ENCODE measurements at places on chromosomes 6 and 20.

DNA sequence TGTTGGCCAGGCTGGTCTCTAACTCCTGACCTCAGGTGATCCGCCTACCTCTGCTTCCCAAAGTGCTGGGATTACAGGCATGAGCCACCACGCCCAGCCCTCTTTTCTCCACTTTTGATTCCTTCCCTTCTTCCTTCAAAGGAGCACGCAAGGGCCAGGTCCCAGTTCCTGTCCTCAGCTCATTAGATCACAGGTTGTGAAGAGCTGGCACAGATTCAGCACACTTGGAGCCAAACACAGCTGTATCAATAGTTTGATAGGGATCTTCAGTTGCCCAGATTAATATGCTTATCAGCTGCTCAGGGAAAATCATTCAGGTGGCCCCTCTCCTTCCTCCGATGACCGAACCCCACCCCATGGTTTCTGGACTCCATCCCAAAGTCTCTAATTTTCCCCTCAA lies 14.4 kb upstream of the SLC22A23 start:
- no peak for DNase-seq

GRCh38 chr6:52326540-52327364 lies 35.2 kb upstream of the PAQR8 start:
- no peak for DNase-seq

- DNase-seq: peak; percentile 85
Observed at GRCh38 chr20:23086056-23086566, at the start of gene CD93. Gene CD93 (minus strand): TSS chr20:23086324. CDS start chr20:23086192, 132 bp downstream.

DNA sequence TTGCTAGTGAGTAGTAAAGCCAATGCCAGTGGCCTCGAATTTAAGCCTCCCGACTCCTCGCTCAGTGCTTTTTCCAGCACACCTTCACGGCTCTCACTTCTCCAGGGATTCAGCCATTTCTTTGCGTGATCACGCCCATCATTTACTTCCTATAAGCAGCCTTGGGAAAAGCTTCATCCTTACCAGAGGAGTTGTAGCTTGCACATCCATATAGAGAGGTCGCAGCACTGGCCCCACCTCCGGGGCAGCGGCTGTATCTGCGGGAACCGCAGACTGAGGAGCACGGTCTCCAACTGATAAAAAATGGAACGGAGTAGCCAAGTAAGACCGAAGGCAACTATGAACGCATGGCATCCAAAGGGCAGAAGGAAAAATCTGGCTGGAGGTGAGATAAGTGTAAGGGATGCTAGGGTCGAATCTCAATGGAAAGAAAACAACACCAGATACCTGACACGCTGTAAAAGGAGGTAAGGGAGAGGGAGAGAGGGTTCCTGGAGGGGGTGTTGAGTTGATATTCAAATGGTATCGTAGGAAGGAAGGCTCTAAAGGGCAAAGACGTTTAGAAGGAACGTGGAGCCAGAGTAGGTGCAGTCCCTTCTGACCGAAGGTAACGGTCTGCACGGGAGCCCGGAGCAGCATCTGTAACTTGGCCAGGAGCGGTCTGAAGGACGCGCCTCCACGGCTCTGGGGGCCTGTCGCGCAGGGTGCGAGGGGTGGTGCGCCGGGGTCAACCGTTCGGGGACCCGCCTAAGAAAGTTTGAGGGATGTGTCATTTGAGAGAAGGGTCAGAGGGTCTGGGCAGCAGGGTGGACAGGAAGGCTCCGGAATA lies 640 bp downstream of the NFS1 start:
- DNase-seq: no peak

DNA sequence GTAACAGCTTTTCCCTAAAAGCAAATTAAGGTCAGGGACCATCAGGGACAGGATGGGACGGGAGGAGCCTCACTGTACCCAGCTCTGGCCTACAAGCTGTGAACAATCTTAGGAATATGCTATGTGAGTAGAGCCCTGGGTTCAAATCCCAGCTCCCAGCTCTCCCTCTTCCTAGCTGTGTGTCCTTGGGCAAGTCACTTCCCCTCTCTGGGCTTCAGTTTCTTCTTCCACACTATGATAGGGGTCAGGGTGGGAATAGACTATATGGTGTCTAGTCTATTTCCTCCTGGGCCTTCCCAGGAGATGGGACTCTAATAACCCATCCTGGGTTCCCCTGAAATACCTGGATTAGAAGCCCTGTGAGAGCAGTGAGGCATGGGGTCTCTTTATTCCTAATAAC lies 41.6 kb downstream of the CPNE5 start:
- no peak for DNase-seq

GRCh38 chr6:152085451-152085921 lies 278.0 kb downstream of the ESR1 start:
- DNase-seq: no peak

DNA sequence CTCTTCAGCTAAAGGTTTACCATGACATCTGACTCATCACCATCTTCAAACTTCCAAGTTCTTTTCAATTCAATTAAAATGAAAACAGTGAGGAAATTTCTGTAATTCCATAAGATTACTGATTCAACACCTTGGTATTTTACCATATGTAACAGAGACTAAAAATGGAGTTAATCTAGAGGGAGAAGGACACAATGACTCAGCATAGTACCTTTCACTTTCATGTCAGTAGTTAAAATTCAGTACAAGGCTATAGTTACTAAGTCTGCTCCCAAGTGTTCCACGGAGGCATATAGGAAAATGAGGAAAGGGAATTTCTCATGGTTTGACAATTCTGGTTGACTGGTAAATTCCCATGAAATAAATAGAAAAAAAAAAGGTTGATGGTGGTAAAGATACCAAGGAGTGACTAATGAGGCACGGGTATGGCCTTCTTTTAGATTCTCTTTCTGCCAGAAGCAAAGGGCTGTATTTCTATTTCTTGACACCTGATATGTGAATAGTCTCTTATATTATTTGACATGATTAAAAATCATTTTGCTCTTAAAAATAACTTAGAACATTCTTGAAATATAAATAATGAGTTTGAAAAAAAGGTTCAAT lies 526.7 kb upstream of the ADGRB3 start:
- no peak for DNase-seq

GRCh38 chr6:38796006-38796405 lies 80.9 kb downstream of the DNAH8 start:
- DNase-seq: no peak

DNA sequence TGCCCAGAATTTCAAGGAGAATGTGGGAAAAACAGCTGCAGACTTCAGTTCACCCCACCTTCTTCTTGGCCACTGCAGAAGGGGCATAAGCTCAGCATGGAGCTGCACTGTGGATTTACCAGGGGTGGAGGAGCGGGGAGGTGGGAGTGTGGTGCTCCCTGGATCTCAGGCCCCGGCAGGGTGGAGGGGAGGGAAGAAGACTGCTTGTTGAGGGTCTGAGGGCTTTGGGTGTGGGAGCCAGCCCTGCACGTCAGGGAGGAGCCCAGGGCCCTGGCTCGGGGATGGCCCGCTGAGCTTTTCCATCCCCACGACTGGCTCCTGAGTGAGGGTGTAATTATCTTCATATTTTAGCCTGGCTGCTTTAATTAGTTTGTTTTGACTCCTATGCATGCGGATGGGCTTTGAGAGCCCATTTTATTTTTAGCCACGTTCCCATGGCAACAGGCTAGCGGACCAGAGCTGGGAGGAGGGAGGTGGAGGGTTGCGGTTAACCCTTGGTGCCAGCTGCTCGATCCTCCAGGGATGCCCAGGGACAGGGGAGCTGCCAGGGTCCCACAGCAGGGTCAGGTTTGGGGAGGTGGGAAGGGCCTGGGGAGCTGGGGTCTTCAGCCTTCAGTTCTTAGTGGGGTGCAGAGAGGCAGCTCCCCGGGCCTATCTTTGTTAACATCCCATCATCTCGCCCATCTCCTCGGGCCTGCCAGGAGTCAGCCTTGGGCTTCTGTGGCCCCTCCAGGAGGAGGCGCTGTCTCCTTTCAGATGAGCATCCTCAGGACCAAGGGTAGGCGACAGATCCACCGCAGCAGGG lies 68.2 kb downstream of the RAB44 start:
- peak; percentile 88 for DNase-seq

DNA sequence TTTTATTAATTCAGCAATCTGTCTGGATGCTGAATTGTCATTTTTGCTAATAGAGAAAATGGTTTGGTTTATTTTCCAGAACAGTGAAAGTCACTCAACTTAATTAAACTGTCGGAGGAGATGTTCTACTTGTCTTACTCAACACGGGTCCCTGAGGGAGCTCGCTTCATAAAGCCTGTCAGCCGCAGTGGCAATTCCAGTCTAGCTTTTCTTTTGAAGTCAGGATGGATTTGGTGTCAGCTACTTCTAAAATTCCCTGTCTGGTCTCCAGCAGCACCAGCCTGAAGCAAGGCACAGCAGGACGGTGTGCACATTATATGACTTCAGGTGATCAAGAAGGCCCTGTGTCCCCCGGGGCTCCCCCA lies 261.5 kb downstream of the SLC24A3 start:
- DNase-seq: no peak

DNA sequence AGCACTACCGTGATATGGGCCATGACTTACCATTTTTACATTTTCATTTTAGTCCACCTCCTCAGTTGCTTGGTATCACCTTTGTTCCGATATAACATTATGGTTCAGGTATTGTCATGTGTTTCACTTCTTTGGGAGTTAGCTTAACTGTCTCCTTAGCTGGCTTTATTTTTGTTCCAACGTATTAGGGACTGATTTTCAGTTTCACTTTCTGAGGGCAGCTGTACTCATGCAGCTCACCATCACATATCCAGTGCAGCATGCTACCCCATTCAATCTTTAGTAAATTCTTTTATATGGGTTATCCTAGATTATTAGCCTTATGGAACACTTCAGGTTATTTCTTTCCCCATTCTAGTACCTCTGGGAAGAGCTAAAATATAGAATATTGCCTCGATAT lies 362.2 kb upstream of the IRAK1BP1 start:
- no peak for DNase-seq

- DNase-seq: no peak
Observed at GRCh38 chr6:130362128-130362527, 3.7 kb upstream of the TMEM200A start.

- no peak for DNase-seq
Observed at GRCh38 chr6:53375847-53376246, 27.1 kb upstream of the ELOVL5 start.

DNA sequence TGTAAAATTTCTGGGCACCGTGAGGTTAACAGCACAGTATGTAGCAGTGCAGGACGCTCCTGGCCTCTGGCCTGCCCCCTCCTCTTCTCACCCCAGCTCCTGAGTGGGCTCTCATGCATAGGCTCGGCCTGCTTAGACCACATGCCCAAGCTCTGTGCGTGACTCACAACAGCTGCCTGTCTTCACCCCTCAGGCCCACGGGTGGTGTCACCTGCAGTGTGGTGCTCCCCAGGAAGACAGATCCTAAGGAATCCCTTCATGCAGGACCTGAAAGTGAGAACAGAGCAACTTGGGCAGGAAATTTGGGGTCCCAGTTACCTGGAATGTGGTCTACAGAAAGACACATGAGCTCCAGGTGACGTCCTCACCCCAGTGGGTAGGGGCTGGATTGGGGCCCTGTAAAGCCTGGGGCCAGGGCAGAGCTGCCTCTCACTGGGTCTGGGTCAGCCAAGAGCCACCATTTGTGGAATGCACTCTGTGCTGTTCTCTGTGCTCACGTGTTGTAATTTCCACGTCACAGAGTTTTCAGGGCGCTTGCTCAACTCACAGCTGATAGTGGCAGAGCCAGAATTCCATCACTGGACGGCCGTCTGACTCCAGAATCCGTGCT lies 37.0 kb upstream of the PXDC1 start:
- DNase-seq: no peak

DNA sequence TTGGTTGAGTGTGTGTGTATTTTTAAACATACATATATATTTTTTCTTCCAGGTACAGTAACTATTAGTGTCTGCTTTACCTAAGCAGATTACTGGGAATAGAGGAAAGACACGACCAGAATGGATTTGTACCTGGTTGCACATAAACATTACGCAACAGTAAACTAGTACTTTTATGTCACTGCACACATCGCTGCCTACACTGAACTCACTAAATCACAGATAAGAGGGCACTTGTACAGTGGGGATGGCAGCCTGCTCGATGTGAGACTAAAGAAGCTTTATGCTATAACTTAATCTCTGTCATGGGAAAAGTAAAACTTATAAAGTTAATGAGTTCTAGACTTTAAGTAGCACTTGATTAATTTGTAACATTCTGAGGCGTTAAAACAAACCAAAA lies 89.5 kb upstream of the SIM1 start:
- no peak for DNase-seq

- no peak for DNase-seq
Observed at GRCh38 chr6:166413491-166413951, 30.8 kb upstream of the MPC1 start.

GRCh38 chr6:30329331-30329730 lies 2.6 kb downstream of the TRIM39 start:
- no peak for DNase-seq

- DNase-seq: no peak
Observed at GRCh38 chr6:149223904-149224351, 93.6 kb upstream of the TAB2 start.

DNA sequence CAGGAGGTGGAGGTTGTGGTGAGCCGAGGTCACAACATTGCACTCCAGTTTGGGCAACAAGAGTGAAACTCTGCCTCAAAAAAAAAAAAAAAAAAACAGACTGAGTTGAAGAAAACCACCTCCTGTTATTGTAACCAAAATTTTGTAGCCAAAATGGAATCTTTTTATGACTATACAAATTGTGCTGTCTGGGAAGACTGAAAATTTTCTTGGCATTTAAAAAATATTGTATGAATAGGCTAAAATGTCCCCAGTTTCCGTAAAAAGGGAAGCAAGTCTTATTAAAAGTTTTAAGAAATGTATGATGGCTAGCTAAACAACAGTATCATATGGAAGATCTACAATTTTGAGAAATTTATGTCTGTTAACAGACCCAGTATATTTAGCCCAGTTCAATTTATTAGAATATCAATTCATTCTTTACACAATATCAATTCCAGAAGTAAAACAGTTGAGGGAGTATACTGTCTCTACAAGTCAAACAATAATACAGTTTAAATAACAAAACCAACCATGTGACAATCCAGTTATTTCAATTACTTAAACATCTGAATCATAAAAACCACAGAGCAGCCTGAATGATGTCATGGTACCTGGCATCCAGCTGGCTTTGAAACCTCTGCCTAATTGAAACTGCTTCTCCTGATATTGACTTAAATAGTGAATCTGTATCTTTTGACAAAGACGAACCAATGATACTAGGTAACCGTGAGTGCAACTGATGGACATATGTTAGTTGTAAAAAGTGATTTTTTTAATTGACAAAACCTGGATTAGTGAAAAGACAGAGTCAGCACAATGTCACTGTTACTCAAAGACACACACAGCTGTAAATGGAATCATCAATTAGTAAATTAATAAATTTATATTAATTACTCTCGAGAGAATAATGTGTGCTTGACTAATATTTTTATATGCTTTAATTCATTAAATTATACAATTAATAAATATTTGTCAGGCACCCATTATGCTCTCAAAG lies 166.6 kb upstream of the MARCKS start:
- DNase-seq: peak; percentile 35

GRCh38 chr6:27785294-27785693 lies 126.9 kb downstream of the OR2B2 start:
- DNase-seq: no peak

GRCh38 chr6:143676437-143677045 lies 1.2 kb upstream of the PHACTR2 start:
- DNase-seq: no peak

GRCh38 chr6:79463621-79464050 lies 73.6 kb downstream of the LCA5 start:
- DNase-seq: no peak

- DNase-seq: no peak
Observed at GRCh38 chr6:132209351-132209750, 191.9 kb downstream of the MOXD1 start.

GRCh38 chr6:128172752-128173682 lies 272.2 kb upstream of the THEMIS start:
- DNase-seq: no peak

All from activated CD4-positive, alpha-beta T cell treated with anti-CD3 and anti-CD28 coated beads, Interleukin-10, Interleukin-2, amounts not matched to agents 100 ng/mL and 50 ng/mL, durations not matched to agents 16 hours and 8 hours (primary cell).